ENCODE measurements at places on chromosomes 13 and 19. TPM values are rescaled to one million over a fixed set of nuclear protein-coding genes. Genes with fewer than 3 reads are reported as not detected.

DNA sequence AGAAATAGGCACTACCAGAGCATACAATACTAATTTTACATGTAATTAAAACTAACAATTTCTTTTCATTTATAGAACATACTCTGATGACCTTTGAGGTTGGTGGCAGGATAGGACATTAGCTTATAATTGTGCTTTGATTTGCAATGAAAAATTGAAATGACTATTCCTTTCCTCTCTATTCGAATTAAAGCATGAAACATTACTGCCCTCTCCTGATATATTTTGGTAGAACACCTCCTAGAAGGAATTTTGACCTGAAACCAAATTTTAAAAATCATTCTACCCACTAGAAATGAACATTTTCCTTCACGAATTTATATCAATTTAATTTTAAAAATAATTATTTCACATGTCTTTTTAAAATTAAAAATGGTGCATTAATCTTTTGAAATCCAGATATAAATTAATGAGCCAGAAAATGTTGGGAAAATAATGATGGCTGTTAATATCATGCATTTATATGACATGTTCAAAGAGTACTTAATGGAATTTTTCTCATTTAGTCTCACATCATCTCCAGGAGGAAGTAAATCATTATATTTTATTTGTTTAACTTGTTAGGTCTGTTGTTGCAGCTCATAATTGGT is 556.3 kb upstream of the ARGLU1 start:
- peak; percentile 41 for DNase-seq

DNA sequence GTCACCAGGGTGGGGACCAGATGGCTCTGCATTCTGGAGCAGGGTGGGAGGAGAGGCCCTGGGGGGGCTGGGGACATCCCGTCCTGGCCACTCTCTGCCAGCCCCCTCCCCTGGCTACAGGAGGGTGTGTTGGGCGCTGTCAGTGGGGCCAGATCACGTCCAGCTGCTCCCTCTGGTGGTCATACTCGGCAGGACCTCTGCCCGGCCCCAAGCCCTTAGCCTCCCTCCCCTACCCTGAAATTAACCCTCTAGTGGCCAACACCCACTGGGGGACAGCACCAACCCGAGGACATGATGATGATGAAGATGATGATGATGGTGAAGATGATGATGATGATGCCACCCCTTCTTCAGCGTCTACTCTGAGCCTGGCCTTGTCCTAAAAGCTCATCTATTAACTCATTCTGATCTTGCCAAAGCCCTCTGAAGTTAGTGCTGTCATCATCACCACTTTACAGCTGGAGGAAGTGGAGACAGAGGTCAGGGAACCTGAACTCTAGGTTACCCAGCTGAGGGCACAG is 590 bp upstream of the LGI4 start:
- DNase-seq: peak; percentile 92

- DNase-seq: no peak
Measured at GRCh38 chr19:50486823-50487515, 10.3 kb upstream of the GARIN5A start.

DNA sequence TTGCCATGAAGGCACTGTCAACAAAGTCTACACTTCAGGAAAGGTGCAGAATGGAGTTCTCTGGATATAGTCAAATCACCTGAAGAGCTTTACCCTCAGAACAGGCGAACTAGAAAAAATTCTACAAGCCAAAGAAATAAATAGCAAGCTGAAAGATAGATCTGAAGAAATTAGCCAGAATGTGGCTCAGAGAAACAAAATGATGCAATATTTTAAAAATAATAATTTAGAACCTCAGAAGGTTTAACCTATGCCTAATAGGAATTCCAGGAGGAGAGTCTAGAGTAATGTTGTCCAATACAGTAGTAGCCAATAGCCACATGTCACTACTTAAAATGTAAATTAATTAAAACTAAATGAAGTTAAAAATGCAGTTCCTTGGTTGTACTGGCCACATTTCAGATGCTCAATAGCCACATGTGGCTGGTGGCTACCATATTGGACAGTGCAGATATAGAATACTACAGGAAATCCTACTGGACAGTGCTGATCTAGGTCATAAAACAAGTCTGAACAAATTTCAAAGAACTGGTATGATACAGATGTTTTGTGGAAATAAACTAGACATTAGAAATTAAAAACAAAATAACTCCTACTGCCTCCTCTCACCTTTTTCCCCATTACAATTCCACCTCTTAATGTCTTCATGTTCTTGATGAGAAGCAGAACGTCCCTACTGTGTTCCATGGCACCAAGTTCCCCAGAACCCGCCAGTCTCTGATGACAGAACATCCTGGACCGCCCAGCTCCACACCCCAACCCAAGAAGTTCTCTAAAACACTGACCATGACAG is 679 bp upstream of the CDADC1 start:
- no peak for DNase-seq

Gene DIRAS1
- polyA plus RNA-seq: 4.9 TPM
